Activated CD8-positive, alpha-beta memory T cell treated with anti-CD3 and anti-CD28 coated beads for 1 hour (primary cell): ENCODE measurements at places on chromosomes 1 and 21.
A peak's percentile ranks its signal among the peaks of the same experiment; 100 is the strongest.

DNA sequence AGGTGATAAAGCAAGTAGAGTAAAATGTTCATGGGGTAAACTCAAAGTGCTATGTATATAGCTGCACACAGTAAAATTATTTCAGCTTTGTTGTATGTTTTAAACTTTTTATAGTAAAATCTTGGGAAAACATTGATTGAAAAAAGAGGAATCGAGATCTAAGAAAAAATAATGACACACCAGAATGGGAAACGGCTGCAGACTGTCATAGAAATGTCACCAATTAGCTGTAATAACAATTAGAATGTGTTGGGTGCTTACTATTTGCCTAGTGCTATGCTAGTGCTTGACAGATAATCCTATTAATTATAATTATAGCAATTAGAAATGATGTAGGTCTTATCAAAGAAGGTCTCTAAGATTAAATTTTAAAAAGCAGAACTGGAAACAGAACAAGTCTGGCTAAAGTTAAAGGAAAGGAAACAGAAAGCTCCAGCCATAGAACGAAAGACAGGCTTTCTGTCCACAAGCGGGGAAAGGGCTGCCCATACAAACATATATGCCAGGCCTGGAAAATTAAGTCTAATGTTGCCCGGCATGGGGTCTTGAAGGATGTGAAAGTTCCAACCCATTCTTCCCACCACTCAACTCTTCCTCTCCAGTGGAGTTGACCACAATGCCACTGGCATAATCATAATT is 5.0 kb downstream of the PCNX2 start:
- DNase-seq = no peak

DNA sequence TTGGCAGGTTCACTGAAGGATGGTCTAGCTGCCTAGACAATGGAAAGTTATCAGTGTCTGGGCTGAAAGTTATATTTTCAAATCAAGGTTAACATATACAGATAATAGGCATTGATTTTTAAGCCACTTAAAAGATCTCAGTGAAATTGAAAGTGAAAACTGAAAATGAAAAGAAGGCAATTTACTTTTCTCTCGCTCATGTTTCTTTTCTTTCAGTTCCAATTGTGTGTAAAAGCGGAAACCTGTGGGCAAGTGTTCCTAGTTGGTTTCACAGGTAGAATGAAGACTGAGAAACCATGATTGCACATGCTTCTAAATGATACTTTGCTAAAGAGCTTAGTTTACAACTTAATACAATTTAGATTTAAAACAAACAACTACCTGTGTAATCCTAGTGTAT is 383.7 kb downstream of the ZP4 start:
- no peak for DNase-seq

DNA sequence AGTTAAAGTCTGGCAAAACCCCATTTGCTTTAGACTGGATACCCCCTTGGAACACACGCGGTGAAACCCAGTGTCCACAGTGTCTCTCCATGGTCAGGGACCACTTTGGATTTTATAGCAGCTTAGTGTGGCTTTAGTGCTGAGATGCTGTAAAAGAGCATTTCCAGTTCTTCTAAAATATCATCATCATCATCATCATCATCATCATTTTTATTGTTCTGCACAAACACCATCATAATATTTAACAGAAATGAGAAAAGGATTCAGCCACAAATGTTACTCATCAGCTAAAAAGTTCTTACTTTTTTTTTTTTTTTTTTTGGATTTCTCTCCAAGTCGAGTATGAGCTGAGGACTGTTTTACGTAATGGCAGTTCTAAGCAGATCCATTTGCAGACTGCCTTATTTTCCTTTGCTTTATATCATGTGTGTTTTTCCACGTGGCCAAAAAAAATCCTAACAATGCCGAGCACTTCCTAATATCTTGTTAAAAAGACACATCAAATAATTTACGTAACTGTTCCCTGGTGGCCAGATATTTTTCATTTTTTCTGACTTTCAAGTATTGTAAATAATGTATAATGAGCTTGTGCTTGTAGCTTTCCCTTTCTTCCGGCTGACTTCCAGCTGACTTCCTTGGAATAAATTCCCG is 62.8 kb downstream of the EVA1C start:
- no peak for DNase-seq

DNA sequence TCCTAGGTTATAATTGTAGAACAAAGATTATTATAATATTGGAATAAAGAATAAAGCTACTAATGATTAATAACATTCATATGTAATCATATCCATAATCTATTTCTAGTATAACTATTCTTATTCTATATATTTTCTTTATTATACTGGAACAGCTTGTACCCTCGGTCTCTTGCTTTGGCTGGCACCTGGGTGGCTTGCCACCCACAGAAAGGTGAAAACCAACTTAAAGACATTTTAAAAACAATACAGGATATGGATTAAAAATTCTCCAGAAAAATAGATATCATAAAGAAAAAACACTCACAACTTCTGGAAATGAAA is 80.0 kb upstream of the PRRC2C start:
- no peak for DNase-seq

DNA sequence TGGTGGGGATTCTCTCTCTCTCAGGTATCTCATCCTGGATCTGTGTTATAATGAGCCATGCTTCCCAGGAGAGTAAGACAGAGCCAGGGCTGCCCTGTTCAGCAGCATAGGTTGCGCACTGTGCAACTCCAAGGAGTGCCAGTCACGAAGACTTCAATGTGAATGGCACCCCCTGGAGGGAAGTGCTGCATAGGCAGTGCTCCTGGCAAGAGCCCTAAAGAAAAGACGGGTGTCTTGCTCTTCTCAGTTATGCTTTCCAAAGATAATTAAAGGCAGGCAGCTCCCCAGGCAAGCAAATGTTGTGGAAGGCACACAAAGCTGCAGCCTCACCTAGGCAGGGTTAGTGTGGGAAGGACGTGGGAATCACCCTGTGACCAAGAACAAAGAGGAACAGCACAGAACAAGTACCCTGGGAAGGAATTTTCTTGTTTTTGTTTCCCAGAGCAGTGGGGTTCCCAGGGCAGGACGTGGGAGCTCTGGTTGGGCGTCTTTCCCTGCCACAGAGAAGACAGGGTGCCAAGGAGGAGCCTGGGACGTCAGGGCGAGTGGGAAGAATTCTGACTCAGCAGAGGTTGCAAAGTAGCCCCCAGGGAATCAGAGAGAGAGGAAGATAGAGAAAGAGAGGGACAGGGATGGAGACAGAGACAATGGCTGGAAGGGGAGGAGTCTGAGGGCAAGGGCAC is 120.9 kb downstream of the KCNN3 start:
- no peak for DNase-seq

DNA sequence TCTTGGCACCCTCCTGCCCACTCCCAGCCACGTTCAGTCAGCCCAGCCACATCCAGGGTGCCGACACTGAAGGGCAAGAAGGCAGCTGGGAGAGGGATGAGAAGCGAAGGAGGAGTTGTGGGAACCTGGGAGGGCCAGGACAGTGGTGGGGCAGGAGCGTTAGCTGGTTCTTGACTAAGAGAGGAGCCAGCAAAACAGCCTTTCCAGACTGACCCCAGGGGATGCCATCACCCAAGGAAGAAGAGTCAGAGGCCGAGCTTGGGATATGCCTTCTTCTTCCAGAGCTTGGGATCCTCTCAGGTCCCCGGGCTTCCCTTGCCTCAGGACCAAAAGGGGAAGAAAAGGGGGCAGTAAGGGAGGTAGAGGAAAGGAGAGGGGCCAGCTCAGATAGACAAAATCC is 7.2 kb downstream of the INKA2 start:
- no peak for DNase-seq

GRCh38 chr1:31699341-31699891 is 4.4 kb downstream of the COL16A1 start:
- no peak for DNase-seq

GRCh38 chr1:62058956-62059355 is 135.7 kb upstream of the L1TD1 start:
- DNase-seq = no peak

DNA sequence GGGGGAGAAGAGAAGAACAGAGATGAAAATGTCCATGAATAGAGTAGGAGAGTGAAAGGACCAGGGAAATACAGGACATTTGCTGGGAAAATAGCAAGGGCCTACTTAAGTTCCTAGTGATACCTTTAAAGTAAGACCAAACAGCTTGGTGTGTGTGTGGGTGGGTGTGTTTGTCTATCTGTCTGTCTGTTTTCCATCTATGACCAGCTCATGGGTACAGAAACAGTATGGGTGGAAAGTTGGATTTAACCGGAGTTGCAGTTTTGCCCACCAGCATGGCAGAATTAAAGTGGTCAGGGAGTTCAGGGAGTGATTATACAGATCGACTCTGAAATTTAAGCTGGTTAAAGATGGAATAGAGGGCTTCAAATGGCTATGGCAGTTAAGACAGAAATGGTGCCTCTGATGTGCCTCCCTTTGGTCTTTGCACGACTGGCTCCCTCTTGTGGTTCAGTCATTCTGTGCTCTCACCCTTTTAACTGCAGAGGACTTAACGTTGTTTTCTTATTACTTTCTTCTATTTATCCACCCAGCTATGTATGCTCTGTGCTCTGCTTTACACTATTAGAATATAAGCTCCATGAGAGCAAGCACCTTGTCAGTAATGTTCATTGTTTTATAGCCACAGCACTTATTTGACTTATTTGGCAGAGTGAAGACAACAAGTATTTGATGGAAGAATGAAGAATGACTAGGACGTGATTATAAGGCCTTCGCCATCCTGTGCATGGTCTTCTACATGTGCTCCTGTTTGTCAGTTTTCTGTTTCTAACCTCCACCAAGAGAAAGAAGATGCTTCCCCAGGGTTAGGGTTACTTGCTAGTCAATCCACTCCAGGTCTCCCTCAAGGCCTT is 72.7 kb upstream of the AK4 start:
- DNase-seq = peak; percentile 44
